ENCODE measurements at places on chromosomes 6 and 20. TPM values are rescaled to one million over a fixed set of nuclear protein-coding genes. Genes with fewer than 3 reads are reported as not detected.

Gene WFDC8
- not detected for polyA plus RNA-seq

Gene CALHM6
- 4.9 TPM for polyA plus RNA-seq

Gene HLA-G
- 5.4 TPM for polyA plus RNA-seq

Gene WFDC5
- polyA plus RNA-seq = not detected

DNA sequence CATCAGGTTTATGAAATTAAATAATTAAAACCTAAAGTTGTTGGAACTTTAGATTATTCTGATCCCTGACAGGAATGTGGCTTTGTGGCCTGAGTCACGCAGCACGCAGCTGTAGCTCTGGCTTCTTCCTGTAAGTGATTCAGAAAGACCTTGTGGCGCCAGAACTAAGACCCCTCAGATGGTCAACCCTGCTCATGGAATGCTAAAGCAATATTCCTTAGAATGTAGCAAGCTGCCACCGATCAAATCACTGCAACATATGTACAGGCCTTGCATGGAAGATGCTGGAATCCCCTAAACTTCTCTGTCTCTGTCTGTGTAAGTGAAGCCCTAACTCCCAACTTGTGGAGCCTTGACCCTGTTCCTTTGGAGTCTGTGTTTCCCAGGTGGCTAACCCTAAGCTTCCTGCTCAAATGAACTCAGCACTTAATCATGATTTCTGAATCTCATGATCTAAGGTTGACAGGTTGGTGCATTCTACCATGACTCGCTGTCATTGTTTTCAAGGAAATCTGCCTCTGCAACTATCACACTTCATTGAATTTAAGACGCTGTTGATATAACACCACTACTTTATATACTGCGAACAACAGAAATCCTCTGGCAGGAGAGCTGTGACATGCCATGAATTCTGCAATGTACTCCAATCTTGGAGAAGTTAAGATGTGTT, 111.2 kb upstream of the CST7 start:
- DNase-seq = no peak

DNA sequence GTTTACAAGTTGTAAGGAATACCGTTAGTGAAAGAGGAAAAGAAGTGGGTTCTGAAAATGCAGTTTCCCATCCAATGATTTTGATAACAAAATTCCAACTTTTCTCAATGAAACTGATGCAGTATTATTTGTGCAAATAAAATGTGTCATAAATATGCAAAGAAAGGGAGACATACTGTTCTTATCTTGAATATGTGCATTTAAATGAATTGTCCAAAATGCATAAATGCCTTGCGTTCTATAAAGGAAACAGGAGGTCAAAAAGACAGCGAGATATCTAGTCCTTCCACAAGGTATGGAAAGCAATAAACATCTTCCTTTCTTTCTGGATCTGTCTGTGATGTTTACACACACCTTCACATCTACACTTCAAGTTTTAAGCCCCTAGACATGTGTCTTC, 54.6 kb upstream of the ISM1 start:
- DNase-seq = no peak

DNA sequence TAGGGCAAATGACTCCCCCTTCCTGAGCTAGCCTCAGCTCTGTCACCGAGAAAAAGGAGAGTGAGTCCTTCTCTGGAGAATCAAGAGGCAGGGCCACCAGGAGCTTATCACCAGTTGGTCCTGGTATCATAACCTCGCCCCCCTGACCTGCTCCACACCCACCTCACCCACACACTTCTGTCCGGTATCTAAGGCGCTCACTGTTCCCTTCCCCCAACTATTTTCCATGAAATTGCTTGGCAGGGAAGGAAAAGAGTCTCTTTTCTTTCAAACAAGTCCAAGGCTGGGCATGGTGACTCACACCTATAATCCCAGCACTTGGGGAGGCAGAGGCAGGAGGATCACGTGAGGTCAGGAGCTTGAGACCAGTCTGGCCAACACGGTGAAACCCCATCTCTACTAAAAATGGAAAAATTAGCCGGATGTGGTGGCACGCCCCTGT, 77.6 kb downstream of the ZMYND8 start:
- no peak for DNase-seq

- DNase-seq = no peak
These were observed 143.6 kb upstream of the STXBP5 start for GRCh38 chr6:147060636-147061035.

DNA sequence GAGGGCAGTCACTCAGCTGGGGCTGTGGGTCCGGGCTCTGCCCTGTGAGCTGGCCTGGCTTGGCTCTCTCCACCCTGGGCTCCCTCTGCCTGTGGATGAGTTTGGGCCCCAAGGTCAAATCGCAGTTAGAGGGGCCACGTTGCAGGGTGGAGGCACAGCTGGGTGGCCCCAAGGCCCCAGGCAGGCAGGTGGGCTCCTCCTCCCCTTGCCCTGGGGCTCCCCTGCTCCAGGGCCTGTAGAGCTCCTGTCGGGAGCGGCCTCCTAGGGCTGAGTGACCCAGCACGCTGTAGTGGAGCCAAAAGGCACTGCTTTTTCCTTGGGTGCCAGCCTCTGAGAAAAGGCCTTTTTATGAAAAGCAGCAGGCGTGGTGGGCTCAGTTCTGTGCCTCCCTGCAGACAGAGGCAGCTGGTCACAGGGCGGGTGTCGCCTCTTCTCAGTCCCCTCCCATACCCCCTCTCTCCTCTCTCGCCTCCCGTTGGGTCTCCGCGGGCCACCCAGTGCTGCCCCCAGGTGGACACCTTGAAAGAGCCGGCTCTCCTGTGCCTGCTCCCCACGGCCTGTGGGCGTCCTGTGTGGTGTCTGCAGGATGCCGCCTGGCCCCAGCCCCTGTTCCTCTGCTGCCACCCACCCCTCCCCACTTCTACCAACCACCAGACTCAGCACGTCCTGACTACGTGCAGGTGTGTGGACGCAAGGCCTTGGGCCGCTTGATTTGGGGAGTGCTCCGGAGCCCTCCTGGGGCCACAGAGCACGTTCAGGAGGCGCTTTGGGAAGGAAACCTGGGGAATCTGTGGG, 13.2 kb downstream of the SS18L1 start:
- DNase-seq = no peak

DNA sequence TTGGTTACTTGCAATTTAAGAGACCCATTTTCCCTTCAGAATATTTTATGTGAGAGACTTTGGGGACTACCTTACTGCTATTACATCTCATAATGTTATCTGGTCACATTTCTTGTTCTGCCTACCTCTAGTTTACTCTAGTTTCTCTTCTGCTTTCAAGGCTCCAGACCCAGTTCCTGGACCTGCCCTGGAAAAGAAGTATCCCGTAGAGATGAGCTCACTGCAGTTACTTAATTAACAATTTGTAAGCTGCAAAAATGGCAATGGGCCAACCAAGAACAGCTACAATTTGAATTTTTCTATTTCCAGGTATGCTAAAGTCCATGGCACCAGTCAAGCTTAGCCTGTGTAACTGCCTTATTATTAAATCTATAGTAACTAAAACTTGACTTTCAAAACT, 25.0 kb downstream of the TAB2 start:
- DNase-seq = no peak

Measured in renal cortex interstitium (tissue), 15 donors.